Activated CD8-positive, alpha-beta memory T cell treated with anti-CD3 and anti-CD28 coated beads, Interleukin-2, amount 10 ng/mL, durations not matched to agents 7 days and 5 days (primary cell): ENCODE measurements at places on chromosomes 1 and 21. TPM values are rescaled to one million over a fixed set of nuclear protein-coding genes. Genes with fewer than 3 reads are reported as not detected.

DNA sequence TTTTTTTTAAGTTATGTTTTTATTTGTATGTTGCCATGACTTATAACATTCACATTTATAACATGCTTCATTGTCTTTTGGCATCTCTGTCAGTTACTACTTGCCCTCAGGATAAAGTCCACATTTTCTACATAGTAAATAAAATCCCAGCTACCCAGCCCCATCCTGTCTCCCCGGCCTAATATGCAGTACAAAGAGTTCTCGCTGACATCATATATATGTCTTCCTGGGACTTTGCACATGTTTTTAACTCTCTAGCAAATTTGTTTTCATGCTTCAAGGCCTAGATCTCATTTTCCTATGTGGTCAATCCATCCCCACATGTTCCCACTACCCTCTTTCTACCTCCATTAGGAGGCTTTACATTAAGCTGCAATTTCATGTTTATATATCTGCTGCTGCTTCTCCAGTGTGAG, 33.0 kb upstream of the IVNS1ABP start:
- DNase-seq: no peak

GRCh38 chr1:184980726-184981125, 6.4 kb upstream of the NIBAN1 start:
- no peak for DNase-seq

DNA sequence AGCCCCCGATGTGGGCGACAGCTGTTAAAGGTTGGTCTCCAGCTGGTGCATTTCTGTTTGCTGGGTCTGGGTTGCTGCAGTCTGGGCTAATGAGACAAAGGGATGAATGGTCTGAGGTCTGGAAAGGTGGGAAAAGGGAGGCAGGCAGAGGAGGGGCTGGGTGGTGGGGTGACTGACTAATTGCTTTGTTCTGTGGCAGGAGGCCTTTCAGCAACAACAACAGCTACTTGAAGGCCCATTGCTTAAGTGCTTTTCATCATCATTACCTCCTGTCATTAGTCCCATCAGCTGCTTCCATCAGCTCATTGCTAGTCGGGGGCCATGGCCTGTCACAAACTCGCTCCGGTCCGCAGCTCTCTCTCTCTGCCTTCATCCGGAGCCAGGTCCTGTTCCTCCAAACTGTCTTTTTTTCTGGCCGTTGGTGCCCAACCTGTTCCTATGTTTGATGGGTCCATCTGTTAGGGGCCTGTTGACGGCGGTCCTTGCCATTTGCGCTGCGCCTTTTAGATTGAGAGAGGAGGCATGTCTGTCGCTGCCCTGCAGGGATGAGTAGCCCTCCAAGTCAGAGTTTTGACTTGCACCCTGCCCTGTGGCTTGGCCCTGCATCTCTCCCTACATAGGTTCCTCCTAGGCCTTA, 105.6 kb upstream of the PLXNA2 start:
- no peak for DNase-seq

GRCh38 chr1:104440011-104440410, 690.3 kb downstream of the AMY1C start:
- DNase-seq: no peak

DNA sequence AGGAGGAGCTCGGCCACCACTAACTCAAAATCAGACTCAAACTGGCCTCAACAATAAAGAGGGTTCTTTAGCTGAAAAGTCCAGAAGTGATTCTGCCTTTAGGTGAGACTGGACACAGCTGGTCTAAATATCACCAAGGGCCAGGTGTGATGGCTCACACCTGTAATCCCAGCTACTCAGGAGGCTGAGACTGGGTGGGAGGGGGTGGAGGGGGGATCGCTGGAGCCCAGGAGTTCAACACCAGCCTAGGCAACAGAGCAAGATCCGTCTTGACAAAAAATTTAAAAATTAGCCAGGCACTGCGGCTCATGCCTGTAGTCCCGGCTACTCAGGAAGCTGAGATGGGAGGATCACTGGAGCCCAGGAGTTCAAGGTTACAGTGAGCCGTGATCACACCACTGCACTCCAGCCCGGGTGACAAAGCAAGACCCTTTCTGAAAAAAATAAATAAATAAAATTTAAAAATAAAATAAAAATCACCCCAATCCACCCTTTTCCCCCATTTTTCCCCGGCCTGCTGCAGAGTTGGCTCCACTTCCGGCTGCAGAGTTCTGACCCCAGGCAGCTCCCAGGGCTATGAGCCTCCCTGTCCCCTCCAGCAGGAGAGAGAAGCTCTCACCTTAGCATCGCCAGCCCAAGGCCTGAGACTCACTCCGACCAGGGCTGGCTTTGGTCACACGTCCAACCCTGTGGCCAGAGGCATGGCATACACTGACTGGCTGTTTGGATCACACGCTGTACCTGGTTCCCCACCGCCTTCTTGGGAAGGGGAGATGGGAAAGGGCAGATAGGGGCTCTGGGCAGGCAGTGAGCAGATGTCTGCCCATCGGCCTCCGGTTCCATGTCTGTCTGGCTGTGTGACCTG, 87.3 kb upstream of the IFFO2 start:
- DNase-seq: no peak

Gene SIM2
- not detected for total RNA-seq

DNA sequence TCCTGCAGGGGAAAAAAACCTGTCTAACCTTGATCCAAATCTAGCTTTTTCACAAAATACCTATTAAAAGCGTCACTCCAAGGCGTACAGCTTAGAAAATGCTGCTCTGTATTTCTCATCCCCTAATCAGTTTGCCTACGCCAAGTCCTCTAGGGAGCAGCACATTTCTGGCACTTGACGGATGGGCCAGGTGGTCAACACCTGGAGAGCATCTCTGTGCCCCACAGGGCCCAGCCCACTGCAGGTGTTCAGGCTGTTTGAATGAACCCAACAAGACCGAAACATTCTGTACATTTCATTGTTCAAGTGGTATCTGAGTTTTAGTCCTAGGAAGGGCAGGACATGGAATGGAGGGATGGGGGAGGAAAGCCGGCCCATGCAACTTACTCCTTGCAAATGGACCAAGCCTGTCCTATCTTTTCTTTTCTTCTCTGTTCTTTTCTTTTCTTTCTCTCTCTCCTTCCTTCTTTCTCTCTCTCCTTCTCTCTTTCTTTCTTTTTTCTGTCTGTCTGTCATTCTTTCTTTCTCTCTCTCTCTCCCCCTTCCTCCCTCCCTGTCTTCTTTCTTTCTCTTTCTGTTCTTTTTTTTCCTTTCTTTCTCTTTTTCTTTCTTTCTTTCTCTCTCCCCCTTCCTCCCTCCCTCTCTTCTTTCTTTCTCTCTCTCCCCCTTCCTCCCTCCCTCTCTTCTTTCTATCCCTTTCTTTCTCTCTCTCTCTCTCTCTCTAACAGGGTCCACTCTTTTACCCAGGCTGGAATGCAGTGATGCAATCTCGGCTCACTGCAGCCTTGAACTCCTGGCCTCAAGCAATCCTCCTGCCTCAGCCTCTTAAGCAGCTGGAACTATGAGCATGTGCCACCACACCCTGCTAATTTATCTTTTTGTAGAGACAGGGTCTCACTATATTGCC, 29.1 kb downstream of the IGFN1 start:
- no peak for DNase-seq

Gene SFN
- not detected for total RNA-seq

DNA sequence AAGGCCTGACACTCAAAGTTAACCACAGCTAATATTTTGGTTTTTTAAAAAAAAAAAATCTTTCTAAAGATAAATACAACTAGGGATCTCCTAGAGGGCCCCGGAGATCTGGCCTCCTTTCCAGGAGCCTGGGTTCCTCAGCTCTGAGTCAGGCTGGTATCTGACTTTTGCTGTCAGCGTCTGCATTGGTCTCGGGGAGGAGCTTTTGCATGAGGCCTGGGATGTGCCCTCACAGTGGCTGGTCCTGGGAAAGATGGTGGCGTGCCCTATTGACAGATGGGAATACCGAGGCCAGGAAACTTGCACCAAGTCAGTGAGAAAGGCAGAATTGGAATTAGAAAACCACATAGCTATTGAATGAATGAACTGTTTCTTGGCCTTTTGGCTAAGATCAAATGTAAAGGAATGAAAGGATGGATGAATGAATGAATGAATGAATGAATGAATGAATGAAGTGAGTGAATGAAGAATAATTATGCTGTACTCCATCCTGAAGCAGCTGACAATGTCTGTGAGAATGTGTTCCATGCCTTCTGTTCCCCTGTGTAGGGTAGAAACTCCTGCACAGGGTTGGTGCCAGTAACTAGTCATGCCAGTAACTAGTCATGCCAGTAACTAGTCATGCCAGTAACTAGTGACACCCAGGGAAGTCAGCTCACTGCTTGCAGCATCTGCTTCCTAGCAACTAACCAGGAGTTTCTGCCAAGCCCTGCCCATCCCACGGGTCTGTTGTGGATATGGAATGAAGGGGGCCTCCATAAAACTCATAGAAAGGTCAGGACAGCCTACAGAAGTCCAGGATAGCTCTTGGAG, 242.5 kb upstream of the VAMP3 start:
- no peak for DNase-seq

DNA sequence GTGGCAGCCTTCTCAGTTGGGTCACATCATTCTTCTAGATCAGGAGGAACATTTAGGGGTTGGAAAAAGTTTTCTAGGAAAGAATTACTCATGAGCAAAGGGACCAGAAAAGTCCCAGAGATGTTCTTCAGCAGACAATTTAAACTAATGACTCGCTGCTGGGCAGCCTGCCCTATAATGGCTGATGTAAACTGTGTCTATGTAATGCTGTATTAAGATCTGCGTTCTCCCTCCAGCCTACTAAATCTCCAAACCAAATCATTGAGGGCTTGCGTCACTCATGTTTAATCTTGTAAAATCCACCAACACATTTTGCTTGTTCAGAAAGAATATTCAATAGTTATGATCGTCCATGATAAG, 92.1 kb downstream of the LRRC8C start:
- no peak for DNase-seq

DNA sequence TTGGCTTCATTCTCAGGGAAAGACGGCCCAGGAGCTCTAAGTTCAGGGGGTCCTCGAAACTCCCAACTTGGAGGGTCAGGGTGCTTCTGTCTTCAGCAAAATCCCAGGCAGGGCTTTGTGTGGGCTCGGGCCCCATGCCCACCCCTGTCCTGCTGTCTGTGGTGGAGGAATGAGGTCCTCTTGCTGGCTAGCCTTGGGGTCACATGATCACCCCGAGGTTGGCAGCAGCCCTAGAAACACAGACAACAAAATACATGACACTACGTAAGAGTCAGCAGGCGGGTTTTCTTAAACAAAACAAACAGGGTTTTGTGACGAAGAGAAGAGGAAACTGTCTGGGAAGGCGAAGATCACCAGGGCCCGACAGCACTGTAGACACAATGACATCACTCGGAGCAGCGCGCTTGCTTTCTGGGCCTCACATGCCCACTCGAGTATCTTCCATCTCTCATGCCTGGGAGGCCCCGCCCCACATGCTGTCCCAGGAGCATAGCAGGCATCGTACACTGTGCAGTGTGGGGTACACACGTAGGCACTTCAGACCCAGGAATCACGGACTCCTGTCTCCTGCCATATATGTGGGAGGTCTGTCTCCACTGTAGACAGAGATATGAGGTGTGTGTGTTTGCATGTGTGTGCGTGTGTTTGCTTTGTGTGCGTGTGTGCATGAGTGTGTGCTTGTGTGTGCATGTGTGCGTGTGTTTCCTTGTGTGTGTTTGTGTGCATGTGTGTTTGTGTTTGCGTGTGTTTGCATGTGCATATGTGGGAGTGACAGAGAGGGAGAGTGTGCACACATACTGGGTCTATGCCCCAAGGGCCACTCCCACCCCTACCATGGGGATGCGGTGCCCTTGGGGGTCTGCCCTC, 94.7 kb downstream of the SIK1 start:
- DNase-seq: no peak

DNA sequence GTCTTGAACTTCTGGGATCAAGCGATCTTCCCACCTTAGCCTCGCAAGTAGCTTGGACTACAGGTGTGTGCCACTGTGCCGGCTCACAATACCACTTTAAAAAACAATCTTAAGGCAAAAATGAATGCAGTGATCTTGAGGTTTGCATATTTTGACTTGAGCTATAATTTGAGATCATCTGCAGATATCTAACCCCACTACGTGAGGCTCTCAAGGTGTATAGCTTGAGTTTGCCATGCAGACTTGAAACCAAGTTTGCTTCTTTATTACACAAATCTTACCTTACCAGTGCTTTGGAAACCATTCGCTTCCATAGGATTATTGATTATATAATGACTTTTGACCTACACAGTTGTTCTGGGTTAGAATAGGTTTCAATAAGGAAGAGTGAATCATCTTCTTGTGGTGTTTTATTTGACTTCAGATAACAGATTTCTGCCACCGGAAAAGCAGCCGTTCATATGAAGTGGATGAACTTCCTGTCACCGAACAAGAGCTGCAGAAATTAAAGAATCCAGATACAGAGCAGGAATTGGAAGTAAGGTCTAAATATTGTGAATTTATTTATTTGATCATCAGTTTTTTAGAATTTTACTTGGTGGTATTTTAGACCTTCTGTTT, 155.1 kb downstream of the VPS13D start:
- peak; percentile 52 for DNase-seq

DNA sequence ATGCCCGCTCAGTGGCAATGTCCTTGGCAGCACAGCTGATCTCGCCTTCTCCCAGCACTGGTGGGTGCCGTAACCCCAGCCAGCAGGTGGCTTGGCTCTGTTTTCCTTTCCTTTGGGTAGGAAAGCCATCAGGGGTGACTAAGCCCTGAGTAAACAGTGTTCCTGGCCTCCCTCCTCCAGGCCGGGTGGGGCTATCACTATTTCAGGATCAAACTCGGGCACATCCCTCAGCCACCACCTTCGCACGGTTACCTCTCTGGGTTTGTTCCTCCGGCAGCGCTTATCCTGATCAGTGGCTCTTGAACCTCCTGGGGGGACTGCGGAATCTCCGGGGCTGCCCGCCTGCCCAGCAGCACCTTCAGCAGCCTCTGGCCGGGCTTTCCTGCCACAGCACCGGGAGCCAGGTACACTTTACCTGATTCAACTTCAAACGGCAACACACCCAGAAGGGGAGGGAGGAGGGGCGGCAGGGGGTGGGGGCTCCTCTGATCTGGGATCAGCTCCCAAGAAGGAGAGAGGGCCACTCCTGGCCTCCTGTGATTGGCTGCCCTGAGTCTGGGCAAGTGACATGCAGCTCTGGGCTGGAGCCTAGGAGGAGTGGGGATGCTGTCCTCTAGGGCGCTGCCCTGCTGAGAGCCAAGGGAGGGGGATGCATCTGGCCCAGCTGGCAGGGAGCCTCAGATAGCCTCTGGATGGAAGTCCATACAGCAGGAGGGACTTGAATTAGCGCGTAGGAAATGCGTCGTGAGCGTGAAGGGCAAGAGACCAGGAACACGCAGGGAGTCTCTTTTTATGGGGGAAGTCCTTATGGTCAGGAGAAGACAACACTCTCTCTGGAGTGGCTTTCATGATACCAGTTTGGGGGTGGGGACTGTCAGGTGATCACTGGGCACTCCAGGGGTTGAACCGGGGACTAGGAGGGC, at the start of gene ASCL5:
TSS of gene ASCL5 (minus strand) at position 353 of the 923 bp plus-strand sequence. CDS start 11,812 bp downstream, outside the sequence.
- DNase-seq: no peak

Gene CHIT1
- total RNA-seq: 0.41 TPM

DNA sequence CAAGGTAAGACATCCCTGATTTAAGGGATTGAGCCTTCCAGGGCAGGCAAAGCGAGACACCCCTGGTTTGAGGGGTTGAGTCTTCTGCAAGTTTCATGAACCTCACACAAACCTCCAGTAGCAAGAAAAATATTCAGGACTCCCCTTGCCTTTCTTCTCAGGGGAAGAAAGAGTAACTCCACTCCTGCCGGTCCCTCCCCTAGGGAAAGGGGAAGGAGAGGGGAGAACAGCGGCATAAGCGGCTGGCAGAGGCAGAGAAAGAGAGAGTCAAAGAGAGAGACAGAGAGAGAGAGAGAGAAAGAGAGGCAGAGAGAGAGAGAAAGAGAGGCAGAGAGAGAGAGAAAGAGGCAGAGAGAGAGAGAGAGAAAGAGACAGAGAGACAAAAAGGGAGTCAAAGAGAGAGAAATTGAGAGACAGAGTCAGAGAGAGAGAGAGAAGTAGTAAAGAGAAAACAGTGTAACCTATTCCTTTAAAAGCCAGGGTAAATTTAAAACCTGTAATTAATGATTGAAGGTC, 29.5 kb upstream of the CBR3 start:
- no peak for DNase-seq
